Fibroblast of gingiva (primary cell): ENCODE measurements at places on chromosomes 5 and 9.
A peak's percentile ranks its signal among the peaks of the same experiment; 100 is the strongest.

DNA sequence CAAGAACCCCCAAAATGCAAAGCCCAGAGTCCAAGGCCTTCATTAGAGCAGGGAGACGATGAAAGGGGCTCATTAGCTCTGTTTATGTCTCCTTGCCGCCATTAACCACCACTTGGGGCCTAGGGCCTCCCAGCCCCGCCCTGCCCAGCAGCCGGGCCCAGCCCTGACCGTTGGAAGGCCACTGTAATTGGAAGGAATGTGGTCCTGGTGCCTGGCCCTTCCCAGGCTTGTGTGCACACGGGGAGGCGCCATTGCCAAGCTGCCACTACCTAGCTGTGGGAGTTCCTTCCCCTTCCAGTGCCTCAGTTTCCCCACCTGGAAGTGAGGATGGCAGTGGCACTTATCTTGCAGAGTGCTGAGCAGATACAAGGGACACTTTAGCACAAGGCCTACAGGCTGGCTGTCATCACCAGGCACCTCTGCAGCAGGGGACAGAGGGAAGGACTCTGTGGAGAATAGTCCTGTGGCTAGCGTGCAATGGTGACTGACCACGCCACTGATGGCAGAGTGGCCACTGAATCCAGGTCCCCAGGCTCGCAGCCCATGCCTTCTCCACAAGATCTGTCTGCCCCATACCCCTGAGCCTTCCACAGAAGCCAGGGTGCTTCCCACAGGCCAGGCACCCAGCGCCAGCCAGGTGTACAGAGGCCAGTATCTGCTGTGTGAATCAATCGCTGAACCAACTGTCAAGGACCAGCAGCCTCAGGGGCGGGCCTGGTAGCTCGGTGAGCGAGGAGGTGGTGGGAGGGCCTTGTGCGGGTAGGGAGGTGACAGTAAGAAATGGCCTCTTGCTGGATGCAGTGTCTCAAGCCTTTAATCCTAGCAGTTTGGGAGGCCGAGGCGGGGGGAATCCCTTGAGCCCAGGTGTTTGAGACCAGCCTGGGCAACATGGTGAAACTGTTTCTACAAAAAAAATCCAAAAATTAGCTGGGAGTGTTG lies 20.8 kb downstream of the GBGT1 start:
- DNase-seq, result no peak

- DNase-seq, result no peak
Measured at GRCh38 chr9:91061506-91061905, 259.9 kb downstream of the SYK start.

DNA sequence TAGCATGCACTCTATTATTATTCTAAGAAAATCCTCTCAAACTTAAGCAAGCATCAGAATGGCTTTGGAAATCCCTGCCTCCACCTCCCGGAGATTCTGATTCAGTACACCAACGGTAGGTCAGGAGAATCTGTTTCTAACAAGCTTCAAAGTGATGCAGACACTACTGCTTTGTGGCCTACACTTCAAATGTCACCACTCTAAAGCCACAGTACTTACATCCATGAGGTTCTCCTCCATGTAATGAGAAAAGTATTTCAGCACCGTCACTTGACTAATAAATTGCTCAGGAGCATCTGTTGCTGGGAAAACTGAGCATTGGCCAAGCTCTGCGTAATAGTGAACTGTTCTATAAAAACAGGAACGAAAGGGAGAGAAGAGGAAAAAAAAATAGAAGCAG lies 4.8 kb downstream of the PLK2 start:
- DNase-seq, result no peak

DNA sequence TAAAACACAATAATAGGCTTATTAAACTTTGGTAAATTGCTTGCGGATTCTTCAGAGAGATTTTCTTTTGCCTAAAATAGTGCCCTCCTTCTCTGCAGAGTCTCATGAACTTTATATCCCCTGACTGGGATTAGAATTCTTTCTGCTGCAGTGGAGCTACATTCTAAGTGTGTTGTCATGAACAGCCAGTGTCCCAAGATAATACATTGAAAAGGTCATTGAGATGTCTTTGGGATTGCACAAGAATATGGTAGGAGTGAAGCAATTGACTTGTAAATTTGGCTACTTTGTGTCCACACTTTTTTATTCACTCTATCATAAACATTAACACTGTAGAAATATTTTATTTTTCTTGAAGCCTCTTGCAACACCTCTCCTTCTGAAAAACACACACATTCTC lies 604.5 kb downstream of the GABRG2 start:
- DNase-seq, result no peak

DNA sequence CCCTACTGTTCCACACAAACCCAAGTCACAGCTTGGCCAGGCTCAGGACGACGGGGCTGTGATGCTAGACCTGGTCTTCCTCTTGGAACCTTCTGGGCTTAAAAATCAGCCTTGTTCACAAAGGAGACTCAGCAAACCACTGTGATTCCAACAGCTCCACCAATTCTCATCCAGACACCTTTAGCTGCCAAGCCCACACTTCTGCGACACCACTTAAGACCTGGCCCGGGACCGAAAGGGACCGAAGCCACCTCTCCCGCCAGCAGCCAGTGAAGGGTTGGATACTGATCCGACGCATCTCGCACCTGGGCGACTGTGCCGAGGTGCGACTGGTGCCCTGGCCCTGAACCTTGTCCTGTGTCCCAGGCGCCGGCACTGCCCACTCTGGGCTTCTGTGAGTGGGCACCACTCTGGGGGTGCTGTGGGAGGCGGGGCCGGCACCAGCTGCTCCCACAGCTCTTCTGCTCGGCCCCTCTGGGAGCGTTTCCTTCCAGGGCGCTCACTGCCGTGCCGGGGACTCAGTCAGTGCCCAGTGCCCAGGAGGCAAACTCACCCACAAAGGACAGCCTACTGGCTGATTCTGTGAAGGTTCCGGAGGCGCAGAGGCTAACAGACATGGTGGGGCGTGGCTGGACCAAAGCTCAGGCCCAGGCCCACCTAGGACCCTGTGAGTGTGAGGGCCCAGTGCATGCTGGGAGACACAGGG lies 50.9 kb downstream of the EXD3 start:
- no peak for DNase-seq

DNA sequence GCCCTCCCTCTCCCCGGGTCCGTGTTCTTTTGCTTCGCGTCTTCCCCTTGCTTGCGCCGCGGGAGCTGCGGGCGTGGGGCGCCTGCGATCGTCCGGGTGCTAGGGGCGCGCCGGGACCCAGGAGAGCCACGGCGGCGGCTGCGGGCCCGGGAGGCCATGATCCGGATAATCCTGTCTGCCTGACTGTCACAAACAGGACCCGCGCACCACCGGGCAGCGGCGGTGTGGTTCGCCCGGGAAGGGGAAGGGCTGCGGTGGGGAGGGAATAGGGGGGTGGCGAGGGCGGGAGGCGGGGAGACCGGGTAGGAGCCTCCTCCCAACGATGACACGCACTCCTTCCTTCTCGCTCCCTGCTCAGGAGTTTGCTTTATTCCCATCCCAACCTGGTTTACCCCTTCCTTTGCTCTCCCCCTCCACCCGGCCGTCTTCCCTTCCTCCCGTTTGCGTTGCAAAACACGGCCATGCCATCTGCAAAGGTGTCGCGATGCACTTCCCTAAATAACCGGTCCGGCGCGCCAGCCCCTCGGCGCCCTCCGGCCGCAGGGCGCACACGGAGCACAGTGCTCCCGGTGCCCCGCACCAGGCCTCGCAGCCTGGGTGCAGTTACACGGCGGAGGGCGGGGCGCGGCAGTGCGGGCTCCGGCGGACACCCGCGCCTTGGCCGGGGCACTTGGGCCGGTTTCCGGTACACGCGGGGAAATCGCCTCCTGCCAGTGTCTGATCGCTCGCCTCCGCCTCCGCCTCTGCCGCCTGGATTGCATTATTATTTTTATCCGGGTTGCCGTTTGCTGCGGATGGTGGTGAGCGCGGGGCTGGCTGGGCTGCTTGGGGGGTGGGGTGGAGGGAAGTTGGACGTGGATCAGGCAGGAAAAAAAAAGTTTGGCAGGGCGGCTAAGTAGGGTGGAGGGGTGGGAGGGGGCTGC lies 1.5 kb downstream of the SMARCA2 start:
- peak; percentile 87 for DNase-seq

GRCh38 chr5:54834121-54834842 lies 151.1 kb downstream of the ESM1 start:
- peak; percentile 36 for DNase-seq
